Vagina (tissue), 2 donors: ENCODE measurements at places on chromosomes 4 and X. TPM values are rescaled to one million over a fixed set of nuclear protein-coding genes. Genes with fewer than 3 reads are reported as not detected.

DNA sequence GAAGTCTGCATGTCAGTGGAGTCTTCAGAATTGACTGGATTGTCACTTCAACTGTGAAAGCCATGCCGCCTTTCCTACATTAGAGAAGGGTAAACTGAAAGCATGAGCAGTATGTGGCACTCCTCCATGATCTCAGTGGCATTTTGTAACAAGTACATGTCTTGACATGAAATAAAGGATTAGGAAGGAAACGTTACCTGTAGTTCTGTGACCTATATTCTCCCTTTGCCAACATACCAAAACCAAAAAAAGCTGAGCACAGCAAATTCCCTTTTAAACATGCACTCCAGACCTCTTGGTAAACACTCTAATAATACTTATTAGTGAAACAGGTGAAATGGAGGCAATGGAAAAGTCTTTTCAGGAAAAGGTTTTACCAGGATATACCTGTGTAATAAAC is 344.2 kb downstream of the GRIA2 start:
- DNase-seq = no peak

DNA sequence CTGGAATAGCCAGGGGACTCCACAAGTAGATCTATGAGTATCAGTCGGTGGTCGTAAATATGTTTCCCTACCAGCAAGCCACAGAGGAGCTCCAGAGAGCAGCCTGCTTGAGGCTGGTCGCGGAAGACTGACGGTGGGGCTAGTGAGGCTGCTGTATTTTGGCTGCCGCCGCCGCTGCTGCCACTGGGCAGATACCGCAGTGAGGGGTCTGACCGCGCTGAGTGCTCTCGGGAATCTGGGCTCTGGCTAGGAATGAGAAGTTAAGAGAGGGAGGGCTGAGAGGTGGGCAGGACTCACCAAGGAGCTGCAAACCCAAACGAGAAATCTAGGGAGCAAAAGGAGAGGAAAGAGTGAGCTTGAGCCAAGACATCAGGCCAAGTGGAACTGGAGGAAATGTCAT is at the start of gene EXOC1L:
Gene EXOC1L, plus strand, starts transcription at position 157 of the 400 bp plus-strand sequence. Its CDS starts 237 bp downstream, at position 394.
- no peak for DNase-seq

GRCh38 chr4:156888762-156889161 is 82.8 kb downstream of the PDGFC start:
- DNase-seq = no peak

DNA sequence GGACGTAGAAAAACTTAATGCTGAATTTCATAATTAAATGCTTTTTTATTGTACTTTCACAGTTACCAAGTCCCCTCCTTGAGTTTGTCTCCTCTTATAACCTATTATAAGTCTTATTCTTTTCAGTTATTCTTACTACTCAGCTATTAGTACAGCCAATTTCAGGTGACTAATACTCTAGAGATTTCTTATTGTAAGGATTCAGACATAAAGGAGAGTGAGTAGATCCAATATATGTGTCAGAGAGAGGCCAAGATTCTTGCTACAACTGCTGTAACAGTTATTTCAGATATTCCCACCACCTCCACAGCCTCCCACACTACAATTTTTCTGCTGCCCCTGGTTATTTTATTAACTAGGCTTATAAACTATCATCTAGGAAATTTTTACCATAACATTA is 274.5 kb downstream of the GPAT3 start:
- no peak for DNase-seq

- DNase-seq = no peak
Measured at GRCh38 chr4:57114973-57115372, 4.8 kb upstream of the IGFBP7 start.

DNA sequence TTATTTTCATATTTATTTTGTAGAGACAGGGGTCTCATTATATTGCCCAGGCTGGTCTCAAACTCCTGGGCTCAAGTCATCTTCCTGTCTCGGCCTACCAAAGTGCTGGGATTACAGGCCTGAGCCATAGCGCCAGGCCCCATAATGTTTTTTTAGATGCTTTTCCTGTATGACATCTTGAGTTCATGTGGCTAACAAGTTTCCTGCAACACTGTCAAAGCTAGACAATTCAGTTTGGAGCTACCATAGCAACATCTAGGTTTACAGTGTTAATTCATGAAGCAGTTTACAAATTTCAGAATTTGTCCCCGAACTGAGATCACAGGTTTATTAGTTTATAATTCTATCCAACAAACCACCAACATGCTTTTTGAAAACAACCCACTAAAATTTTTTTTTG is 6.4 kb upstream of the IL13RA2 start:
- no peak for DNase-seq

The BEND2 gene
- total RNA-seq = not detected

GRCh38 chr4:1175635-1176229 is 3.3 kb upstream of the SPON2 start:
- DNase-seq = no peak

- DNase-seq = no peak
Measured at GRCh38 chr4:1907848-1908525, 36.8 kb downstream of the NSD2 start.

GRCh38 chrX:74925225-74926088 is at the start of gene NEXMIF:
Gene NEXMIF, minus strand, starts transcription at chrX:74925452.
- no peak for DNase-seq

DNA sequence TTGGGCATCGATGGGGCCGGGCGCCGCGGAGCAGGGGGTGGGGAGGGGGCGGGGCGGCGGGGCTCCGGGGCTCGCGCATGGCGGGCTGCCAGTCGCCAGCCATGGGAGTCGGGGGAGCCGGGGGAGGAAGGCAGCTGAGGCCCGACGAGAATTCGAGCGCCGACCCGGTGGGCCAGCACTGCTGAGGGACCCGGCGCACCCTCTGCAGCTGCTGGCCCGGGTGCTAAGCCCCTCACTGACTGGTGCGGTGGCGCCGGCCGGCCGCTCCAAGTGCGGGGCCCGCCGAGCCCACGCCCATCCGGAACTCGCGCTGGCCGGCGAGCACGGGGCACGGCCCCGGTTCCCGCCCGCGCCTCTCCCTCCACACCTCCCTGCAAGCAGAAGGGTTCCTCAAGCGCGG is 49.4 kb downstream of the GSX2 start:
- no peak for DNase-seq

DNA sequence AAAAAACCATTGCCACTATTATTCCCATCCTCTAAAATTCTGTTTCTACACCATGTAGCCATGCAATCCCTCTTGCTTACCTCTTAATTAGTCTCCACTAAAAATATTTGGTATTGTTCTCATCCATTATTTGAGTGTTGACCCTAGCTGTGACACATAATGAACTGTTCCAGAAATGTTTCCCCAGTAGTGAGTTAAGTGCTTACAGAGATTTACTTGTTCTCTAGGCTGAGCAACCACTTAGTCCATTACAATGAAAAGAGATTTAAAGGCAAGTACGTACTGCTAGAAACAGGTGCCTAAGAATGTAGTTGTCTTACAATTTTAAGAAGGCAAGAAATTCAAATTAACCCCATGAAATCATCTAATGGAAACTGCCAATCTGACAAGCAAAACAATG is 112.7 kb upstream of the PTPN13 start:
- DNase-seq = no peak

GRCh38 chrX:114065577-114066223 is 518.2 kb upstream of the HTR2C start:
- DNase-seq = no peak

The CT45A3 gene
- total RNA-seq = not detected

DNA sequence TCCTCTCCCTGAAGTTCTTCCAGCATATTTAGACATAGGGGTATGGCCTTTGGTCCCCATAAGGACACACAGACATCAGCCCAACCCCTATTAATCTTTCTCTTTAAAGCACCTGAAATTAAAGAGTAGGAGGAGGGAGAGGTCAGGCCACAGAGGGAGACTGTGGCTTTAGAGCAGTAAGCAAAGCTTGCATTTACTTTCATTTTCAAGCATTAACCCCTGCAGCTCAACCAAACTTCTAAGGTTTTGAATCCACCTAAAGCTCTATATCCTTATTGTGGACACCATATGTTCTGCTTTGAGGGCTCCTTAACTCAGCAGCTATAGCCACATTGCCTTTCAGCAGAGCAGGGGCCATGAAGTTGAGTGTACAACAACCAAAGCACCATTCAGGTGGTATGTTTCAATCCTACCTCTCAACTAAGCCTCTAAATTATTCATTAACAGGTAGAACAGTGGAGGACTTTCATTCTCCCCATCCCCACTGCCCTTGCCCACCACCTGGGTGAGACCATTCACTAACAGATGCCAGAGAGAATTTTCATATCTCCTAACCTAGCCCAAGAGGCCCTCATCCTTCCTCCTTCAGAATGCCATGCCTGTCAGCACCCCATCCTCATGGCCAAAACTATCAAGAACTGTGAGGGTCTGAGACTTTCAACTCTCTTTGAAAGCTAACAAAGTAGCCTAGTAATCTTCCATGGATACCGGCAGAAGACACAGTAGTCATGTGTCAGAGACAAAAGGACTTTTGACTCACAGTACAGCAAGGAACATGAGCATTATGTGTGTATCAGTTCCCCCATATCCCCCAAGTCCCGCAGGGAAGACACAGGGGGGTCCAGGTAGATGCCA is 20.8 kb downstream of the LIN54 start:
- no peak for DNase-seq

GRCh38 chr4:89285745-89286144 is 21.9 kb downstream of the GPRIN3 start:
- no peak for DNase-seq

GRCh38 chr4:77465271-77465670 is 140.3 kb upstream of the CXCL13 start:
- DNase-seq = no peak

- no peak for DNase-seq
Measured at GRCh38 chrX:8194216-8194615, 23.1 kb upstream of the VCX2 start.

GRCh38 chr4:112807083-112807482 is 170.1 kb downstream of the LARP7 start:
- no peak for DNase-seq

- DNase-seq = no peak
Measured at GRCh38 chrX:11272290-11272689, 20.9 kb upstream of the AMELX start.

GRCh38 chr4:147674496-147674895 is 9.5 kb downstream of the PRMT9 start:
- no peak for DNase-seq

DNA sequence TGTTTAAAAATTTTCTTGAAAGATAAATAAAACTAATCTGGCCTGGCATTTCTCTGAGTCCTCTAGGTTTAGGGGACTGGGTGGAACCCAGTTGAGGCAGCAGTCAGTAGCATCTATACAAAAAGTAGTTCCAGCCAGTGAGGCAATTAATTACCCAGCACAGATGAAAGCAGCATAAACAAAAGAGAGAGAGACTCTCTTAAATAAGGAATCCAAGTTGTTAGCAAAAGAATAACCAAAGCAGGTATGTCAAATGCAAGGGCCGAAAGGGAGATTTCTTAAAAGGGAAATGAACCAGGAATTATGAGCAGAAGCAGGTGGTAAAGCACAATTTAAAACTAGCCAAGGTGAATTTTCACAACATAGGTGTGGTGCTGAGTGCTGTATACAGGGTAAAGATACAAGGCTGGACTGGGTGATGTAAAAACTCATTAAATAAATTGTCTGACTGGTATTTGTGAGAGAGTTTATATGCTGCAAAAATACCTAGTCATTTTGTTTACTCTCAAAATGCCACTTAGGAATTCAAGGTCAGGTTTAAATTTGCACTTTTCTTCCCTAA is 94.6 kb upstream of the GALNT7 start:
- no peak for DNase-seq

DNA sequence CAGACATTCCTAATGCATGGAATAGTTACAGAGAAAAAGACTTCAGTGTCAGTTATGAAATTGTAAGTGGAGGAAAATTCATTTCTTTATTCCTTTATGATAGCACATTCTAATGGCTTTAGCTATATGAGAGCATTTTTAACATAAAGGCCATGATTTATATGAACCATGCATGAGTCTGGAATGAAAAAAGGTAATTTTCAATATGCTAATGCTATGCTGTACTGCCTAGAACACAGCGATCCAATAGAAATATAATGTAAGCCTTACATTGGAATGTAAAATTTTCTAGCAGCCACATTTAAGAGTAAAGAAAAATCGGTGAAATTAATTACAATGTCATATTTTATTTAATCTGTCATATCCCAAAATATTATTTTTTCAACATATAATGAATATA is 932.0 kb downstream of the C4orf33 start:
- no peak for DNase-seq

The CYSLTR1 gene
- 0.98 TPM for total RNA-seq

DNA sequence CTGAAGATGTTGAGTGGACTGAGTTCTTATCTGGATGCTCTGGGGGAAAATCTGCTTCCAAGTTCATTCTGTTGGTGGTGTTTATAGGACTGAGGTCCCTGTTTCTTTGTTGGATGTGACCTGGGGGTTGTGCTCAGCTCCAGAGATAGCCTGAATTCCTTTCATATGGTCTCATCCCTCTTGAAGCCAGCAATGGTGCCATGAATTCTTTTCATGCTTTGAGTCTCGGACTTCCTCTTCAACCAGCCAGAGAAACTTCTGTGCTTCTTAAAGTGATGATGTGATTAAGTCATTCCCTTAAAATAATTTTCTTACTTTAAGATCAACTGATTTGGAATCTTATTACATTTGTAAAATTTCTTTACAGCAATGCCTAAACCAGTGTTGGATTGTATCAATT is 233.8 kb upstream of the UGT8 start:
- no peak for DNase-seq

DNA sequence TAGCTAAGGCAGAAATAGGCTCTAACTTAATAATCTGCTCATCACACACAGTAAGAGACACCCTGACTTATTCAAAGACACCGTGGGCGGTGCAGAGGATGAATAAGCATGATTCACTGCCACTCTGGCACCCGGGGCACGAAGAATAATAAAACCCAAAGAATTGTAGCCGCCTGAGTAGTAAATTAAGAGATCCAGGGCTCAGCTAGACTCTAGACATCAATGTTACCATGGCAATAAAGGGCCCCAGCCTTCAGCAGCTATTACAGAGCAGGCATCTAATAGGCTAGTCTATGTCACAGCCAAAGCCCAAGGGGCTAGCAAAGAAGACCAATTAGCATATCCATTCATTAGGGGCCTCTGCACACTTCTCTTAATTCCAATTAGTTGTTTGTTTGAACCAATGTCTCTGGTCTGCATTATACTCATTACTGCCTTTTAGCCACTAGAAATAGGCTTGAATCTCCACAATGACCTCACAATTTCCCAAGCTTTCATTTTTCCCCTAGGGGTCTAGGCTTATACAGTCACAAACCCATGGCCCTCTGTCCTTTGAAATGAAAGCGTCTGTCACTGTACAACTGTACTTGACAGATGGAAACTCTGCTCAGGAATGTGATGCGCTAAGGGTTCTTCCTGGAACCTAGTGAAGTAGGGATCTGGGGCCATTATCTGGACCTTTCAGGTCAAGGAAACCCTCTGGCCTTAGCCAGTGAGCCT is 3.0 kb upstream of the ATP1B4 start:
- no peak for DNase-seq

The LIMCH1 gene
- 17.9 TPM for total RNA-seq

The UCP1 gene
- total RNA-seq = not detected

- DNase-seq = no peak
Measured at GRCh38 chrX:40508560-40508959, 72.2 kb upstream of the ATP6AP2 start.

- no peak for DNase-seq
Measured at GRCh38 chr4:123073650-123074049, 151.3 kb upstream of the NUDT6 start.

GRCh38 chr4:1008840-1009541 is 2.4 kb upstream of the FGFRL1 start:
- DNase-seq = no peak

The PTCHD1 gene
- 3.4 TPM for total RNA-seq
